ENCODE measurements at places on chromosomes 2 and 18. TPM values are rescaled to one million over a fixed set of nuclear protein-coding genes. Genes with fewer than 3 reads are reported as not detected.

TM4SF20 gene
- 34.9 TPM for total RNA-seq

DNA sequence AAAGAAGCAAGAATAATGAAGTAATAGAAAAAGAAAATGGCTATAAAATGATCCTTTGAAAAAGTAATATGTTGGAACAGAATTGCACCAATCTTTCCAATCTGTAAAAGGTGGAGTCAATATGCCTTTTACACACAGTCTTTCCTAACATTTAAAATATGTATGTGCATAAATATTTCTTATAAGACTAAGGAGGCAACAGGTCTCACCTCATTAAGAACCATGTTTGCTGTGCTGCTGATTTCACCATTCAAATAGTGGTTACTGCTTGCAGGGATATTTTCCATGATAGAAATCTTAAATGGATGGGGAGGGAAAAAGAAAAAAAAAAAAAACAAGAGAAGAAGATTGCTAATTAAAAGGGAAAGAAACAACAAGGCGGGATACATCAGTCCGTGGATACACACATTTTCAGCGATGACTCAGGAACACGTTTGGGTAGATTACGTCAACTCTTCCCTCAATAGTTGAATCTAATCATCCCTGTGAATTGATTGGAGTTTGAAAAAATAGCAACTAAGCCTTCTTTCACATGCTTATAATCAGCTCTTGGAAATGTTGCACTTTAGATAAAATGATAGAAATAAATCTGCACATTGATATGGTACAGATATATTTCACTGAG lies 2133.9 kb upstream of the CELF4 start:
- H3K27me3 ChIP-seq: no peaks in the 10 kb centered on the region
- no peaks in the 10 kb centered on the region for H3K4me1 ChIP-seq
- no peak overlapping the region for H3K4me3 ChIP-seq
- no peak overlapping the region for H3K27ac ChIP-seq
- DNase-seq: no peak
- no peaks in the 10 kb centered on the region for H3K36me3 ChIP-seq

OTOF gene
- total RNA-seq: not detected

STPG4 gene
- 0.21 TPM for total RNA-seq

DNA sequence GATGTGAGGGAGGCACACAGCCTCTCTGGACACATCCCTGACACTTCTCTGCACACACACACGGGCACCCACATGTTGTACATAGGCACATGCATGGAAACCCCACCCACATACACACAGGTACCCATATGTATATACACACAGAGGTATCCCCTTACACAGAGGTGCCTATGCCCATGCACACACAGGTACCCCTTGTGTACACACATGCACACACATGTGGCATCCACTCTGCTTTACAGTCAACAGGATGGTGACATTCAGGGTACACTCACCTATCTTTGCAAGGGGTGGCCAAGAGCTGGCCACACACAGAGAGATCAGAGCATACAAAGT lies 59.5 kb downstream of the FAM168B start:
- DNase-seq: no peak
- no peaks in the 10 kb centered on the region for H3K36me3 ChIP-seq

GRCh38 chr2:31770741-31771140 lies 190.0 kb upstream of the SRD5A2 start:
- no peaks in the 10 kb centered on the region for H3K4me1 ChIP-seq
- no peak for DNase-seq
- H3K36me3 ChIP-seq: no peaks in the 10 kb centered on the region
- H3K4me3 ChIP-seq: no peak overlapping the region

DNA sequence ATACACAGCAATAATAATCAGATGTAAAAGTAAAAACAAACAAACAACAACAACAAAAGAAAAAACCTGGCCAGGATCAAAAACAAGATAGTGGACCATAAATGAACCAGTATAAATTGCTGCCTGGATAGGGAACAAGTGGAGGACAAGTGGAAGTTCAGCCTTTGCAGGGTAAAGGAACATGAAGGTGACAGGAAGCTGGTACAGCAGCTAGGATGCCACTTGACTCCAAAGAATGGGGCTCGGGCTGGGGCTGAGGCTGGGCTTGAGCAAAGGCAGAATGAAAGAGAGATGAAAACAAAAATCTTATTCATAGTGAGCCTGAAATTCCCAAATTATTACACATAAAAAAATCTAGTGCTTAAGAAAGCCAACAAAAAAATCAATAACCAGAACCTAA lies 146.5 kb downstream of the CDH2 start:
- no peaks in the 10 kb centered on the region for H3K27me3 ChIP-seq
- H3K36me3 ChIP-seq: no peaks in the 10 kb centered on the region
- no peak overlapping the region for H3K27ac ChIP-seq
- no peaks in the 10 kb centered on the region for H3K4me1 ChIP-seq
- no peak overlapping the region for H3K4me3 ChIP-seq

DNA sequence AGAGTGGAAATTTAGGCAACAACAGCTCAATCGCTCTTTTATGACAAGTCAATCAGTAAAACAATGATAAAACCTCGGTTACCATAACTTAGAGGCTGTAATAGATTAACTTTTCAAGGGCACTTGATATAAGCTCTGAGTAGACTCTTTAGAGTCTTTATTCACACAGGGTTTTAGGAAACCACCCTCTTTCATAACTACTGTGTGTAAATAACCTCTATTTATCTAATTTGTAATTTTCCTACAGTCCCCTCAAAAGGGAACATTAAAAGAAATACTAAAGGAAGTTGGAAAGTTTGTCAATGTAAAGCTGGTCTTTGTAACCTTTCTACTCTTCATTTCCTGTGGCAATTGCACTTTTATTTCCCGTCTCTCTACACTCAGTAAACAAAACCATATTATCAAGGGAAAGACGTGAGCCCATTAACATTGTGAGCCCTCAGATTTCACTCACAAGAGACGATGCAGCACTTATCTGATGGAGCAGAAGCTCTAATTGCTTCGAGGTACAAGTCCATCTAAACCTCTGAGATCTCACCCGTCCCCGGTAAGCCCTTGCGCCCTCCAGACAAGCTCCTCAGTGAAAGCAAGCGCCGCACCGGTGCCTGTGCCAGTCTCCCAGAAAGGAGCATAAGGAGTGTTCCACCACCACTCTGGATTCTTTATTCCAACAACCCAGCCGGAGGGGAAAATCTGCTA lies 1.1 kb upstream of the HOXD1 start:
- peak overlapping the region; percentile 76 for H3K4me3 ChIP-seq
- DNase-seq: peak; percentile 60
- H3K4me1 ChIP-seq: peaks cover 5% of the 10 kb centered on the region
- peak overlapping the region; percentile 84 for H3K27ac ChIP-seq
- H3K27me3 ChIP-seq: peaks cover 13% of the 10 kb centered on the region

FSHR gene
- total RNA-seq: not detected

DNA sequence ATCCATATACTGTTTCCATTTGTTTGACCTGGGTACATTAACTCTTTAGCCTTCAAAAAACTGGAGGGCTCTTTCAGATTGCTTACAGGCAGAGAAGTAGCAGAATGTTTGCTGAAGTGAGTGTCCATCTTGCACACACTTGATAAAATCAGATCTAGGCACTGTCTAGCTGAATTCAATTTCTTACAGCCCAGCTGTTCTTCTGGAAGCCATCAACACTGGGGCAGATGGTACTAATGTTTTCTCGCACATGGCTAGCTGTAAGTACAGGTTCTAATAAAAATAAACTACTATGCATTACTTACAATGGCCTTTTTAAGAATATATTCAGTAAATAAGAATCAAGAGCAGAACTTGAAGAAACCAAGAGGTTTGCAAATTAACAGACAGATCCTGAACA lies 175.9 kb downstream of the NBAS start:
- H3K27ac ChIP-seq: no peak overlapping the region
- DNase-seq: no peak
- no peaks in the 10 kb centered on the region for H3K27me3 ChIP-seq
- H3K36me3 ChIP-seq: no peaks in the 10 kb centered on the region

All from colonic mucosa (tissue), 4 donors.